ENCODE measurements at places on chromosomes 5 and 9.

DNA sequence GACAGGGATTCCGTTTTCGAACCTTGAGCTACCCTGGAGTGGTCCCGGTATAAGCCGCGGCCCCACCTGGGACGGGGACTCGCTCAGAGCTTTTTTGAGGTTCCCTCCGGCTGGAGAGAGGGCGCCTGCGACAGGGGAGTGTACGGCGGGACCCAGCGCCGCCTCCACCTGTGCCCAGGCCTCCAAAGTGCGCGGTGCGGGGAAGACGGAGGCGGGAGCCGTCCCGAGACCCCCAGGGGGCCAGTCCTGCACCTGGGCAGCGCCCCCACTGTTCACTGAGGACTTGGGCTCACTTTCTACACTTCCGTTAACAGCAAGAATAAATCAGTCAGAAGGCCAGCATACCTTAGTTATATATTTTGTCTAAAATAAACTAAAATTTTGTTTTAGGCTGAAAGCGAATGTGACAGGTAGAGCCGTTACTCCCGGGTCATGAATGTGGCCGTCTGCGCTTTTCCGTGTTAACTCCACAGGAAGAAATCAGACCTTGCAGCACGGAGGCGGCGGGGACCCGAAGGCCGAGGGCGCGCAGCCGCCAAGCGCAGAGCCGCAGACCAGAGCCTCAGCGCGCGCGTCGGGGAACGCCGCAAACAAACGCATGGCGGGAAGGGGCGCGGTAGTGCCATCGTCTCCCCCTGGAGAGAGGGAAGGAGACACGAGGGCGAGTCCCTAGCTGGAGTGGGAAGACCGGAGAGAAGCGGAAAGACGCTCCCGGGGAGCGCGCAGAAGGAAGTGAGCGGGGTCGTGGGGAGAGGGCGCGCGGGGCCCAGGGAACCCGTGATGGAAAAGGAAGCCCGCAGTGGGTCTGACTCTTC lies 14.1 kb downstream of the TRIM7 start:
- peak; percentile 82 for DNase-seq

- no peak for DNase-seq
Observed at GRCh38 chr9:118038713-118039112, 334.5 kb downstream of the TLR4 start.

DNA sequence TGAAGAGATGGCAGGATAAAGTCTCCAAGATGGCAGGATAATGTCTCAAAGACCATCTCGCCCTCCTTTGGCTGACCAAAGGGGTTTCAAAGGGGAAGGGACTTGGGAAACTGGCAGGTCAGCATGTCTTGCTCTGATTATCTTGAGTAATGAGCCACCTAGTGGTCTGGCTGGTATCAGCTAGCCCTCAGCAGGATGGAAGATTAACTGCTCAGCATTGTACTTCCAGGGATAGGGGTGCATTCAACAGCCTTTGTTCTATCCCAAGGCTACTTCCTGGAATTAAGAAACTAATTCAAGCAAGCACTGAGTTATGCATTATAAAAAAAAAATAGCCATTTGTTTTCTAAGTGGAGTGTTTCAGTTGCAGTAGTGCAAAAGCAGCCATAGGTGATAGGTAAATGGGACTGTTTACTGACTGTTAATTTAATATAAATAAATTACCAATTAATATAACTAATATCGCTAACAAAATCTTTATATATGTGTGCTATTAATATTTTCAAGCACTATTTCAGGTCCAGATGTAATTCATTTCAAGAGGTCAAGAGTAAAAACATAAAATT lies 555.5 kb downstream of the CDH9 start:
- DNase-seq: no peak

GRCh38 chr9:68964765-68965164 lies 49.1 kb downstream of the PRKACG start:
- no peak for DNase-seq

GRCh38 chr9:14312719-14313377 lies 1.1 kb downstream of the NFIB start:
- peak; percentile 79 for DNase-seq

- no peak for DNase-seq
Observed at GRCh38 chr5:122091936-122092600, 14.0 kb upstream of the LOX start.

DNA sequence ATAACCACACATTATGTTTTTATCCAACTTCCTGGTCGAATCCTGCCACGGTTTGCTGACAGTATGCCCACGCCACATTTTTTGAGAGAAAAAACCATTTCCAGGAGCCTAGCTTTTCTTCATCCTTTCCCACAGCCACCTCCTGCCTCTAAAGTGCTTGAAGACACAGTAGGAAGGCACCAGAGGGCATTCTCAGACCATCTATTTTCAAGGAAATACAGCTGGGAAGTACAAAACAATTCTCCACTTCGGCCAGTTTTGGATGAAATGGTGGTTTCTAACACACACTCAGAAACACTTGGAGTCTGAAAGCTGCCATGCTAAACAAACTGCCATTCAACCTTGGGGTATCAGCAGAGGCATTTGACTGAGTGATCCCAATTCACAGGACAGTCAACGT lies 86.3 kb upstream of the RPS23 start:
- no peak for DNase-seq

DNA sequence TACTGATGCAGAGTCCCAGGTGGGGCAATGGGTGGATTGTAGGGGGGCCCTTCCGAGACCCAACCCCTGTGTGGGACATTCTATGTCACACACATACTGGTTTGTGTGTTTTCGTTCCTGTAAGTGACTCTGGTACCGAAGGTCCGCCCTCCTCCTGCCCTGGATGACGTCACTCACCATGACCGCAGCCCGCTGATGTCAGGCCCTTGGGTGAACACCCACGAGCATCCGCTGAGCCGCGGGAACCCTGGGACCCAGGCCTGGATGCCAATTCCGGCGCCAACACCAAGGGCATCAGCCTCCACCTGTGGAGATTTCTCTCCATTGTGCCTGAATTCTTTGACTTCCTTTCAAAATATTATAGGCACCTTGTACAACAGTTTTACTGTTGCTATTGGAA lies 184.3 kb downstream of the MTRR start:
- no peak for DNase-seq
